GM23338 (cell line): ENCODE measurements at places on chromosomes 1 and 21.

GRCh38 chr1:94039514-94039870, 81.5 kb downstream of the ABCA4 start:
- peak; percentile 96 for DNase-seq

DNA sequence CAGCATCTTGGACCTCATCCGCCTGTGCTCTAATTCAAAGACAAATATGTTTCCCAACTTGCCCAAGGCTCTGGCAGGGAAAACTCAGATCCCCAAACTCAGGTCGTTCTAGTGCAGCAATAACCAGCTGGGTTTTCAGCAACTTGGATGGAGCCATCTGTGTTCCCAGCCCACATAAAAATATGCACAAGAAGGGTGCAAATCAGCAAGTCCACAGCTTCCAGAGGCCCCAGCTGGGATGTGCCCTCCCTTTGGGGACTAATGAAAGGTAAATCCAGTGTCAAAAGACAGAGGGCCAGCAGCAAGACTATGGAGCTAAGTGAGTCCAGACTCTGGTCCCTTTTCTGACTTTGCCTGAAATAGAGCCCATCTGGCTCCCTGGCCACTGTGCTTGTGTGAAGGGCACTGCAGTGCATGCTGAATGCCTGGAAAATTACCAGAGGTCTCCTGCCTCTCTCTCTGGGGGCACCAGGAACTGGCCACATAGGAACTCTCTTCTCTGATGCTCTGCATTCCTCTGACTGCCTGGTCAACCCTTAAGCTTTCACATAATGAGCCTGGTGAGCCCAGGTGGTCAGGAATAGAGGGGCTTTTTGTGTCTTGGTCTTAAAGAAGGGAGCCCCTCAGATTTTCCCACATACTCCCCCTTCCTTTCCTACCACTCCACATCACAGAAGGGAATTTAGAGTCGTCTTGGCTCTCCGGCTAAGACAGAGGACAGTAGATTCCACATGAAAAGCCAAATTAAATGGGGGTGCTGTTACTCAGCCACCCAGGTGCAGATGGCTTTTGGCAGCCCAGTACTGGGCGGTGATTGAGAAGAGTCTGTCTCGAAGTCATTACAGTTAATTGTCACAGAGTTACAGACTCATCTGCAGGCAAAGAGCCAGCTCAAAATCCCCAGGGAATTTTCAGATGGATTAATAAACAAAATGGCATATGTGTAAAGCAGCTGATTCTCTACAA, 88.1 kb upstream of the C1orf21 start:
- peak; percentile 23 for DNase-seq

- no peak for DNase-seq
These were observed 79.5 kb downstream of the NR5A2 start for GRCh38 chr1:200107004-200107470.

- DNase-seq, result no peak
These were observed 98.1 kb downstream of the TGFB2 start for GRCh38 chr1:218443255-218443654.

- peak; percentile 74 for DNase-seq
These were observed at the start of gene KIAA0040 for GRCh38 chr1:175192630-175193526. Gene KIAA0040 (minus strand): TSS chr1:175192776. CDS start chr1:175161013, 31,763 bp downstream.

DNA sequence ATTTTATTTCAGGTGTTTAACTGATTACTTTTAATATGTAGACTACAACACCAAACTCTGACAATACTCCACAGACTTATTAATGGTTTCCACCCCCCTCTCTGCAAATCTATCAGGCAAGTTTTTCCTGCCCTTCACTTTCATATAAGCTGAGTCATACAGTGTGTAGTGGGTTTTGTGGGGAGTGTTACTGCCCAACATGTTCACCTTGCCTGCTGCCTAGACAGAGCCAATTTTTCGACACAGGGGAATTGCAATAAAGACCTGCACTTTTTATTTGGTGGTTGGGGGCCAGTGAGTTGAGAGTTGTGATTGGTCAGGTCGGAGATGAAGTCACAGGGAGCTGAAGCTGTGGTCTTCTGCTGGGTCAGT, 119.7 kb downstream of the PPIAL4G start:
- no peak for DNase-seq

GRCh38 chr21:44533891-44534627, 5.9 kb downstream of the KRTAP10-1 start:
- DNase-seq, result no peak

DNA sequence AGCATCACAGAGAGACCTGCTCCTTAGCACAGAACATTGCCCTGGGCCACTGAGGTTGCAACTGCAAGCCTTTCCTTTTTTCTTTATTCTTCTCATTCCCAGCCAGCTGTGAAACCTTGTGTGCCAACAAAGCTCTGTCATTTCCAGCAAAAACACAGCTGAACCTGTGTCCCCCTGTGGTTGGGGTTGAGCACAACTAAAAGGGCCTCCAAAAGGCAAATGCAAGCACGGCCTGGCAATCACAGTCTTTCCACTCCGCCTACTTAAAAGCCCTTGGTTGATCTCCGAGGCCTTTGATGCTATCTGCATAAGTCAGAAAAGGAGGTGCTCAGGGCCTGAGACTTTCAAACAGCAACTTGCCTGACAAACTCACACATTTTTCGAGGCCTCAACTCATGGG, 32.7 kb downstream of the SUSD4 start:
- DNase-seq, result peak; percentile 17

DNA sequence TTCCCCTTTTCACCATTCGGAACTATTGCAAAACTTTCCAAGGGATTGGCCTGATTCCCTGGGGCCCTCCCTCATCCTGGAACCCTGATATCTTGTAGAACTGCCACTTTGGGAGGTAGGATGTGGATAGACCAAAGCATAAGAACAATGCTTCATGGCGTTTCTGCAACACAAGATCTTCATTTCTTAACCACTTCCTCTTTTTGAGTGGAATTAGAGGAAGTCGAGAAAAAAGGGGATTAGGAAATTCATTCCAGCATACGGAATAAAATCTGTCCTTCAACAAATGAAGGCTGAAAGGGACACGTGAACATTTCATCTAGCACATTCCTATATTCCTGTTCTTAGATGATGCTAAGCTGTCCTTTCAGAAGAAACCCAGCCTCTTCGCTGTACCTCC, 149.3 kb downstream of the HUNK start:
- no peak for DNase-seq

DNA sequence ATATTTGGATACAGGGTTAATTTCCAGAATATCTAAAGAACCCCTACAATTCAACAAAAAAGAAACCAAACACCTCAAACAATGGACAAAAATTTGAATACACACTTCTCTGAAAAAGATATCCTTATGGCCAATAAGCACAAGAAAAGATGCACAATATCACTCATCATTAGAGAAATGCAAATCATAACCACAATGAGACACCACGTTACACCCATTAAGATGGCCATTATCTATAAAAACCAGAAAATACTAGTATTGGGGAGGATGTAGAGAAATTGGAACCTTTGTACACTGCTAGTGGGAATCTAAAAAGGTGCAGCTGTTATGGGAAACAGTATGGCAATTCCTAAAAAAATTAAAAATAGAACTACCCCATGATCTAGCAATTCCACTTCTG, 4.9 kb downstream of the ADAM30 start:
- DNase-seq, result no peak

DNA sequence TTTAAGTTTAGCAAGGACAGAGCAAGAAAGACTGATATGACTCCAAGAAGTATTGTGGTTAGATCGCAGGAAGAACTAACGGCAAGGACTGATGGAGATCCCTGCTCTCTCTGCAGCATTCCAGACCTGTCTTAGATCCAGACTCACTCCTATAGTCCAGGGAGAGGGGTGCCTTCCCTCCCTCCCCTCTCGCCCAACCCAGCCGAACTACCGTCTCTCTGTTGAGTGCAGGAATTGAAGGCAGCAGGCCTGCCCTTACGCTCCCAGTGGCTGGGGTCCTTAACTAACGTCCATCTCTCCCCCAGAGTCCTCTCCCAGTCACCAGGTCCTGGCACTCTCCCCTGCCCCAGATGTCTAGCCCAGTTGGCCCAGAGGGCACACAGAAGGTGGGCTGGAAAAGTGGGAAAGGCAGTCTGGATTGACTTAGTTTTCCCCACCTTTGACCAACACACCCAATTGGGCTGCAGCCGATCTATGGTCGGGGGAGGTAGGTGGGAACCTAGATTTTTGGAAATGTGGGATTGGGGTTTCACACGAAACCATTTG, 1.1 kb downstream of the CRABP2 start:
- no peak for DNase-seq

DNA sequence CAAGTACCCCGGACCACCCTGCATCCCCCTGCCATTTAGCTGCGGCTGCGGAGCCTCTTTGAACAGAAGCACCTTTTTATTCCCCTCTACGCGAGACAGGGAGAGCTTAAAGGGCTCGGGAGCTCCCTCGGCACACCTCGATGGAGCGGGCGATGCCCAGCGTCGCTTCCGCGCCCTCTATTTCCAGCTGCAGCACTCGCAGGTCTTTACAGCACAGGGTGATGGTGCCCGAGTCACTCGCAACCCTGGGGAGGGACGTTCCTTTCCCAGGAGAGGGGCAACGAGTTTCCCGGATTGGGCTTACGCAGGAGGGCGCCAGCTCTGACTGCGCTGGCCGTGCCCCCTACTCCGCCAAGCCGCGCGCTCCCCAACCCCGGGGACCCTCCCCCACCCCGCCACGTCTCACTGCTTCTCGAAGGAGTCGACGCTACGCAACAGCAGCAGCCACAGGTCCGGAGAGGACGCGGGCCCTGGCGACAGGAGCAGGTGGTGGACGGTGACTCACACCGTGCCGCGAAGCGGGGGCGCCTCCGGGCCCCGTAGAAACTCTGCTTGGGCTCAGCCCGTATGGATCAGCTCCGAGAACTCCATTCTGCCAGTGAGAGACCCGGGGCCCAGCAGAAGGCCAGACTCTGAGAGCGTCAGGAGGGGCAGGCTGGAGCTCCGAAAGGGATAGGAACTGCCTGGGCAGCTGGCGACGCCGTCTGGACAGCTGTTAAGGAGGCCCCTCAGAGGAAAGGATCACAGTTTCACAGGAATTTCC, 5.8 kb upstream of the FAM167B start:
- DNase-seq, result peak; percentile 75

GRCh38 chr1:76351655-76352054, 277.1 kb downstream of the ST6GALNAC3 start:
- DNase-seq, result no peak

- DNase-seq, result no peak
These were observed 6.1 kb downstream of the LDLRAP1 start for GRCh38 chr1:25549273-25550154.

DNA sequence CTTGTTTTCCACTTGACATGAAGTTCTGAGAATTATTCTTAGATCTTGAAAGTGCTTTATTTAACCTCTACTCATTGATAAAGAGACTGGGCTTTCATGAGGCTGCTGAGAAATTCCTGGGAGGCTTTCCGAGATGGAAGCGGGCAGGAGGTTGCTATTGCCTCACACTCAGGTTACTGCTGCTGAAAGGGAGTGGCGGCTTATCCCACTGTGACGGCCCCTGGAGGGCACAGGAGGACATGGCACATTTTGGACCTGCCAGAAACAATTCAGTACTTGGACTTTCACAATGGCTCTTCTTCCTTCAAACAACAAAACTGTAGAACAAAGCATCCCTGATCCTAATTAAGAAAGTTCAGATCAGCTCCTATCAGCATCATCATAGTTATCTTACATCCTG, 16.2 kb upstream of the MARK1 start:
- DNase-seq, result peak; percentile 79

- DNase-seq, result no peak
These were observed 108.1 kb downstream of the C1orf21 start for GRCh38 chr1:184494929-184495328.

GRCh38 chr1:81681601-81682266, 119.0 kb upstream of the ADGRL2 start:
- peak; percentile 25 for DNase-seq

- no peak for DNase-seq
These were observed 30.9 kb upstream of the FCRL4 start for GRCh38 chr1:157628773-157629172.

- DNase-seq, result no peak
These were observed 38.1 kb downstream of the TRIM62 start for GRCh38 chr1:33143698-33144097.

DNA sequence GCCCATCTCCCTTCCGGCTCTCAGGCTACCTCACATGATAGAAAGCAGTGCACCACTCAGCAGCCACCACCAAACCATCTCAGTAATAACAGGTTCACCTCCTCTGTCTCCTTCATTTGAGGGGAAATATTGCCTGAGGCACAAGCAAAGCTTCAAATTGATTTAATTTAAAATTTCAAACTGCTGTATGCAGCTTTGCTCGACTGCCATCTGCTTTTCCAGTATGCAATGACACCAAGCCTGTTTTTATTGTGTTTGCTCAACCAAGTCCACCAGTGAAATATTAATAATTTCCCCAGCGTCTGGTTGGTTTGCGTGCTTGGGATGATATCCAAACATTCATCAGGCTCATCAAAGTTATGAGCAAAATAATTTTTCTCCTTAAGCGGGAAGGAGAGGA, 552.4 kb upstream of the DAB1 start:
- no peak for DNase-seq

DNA sequence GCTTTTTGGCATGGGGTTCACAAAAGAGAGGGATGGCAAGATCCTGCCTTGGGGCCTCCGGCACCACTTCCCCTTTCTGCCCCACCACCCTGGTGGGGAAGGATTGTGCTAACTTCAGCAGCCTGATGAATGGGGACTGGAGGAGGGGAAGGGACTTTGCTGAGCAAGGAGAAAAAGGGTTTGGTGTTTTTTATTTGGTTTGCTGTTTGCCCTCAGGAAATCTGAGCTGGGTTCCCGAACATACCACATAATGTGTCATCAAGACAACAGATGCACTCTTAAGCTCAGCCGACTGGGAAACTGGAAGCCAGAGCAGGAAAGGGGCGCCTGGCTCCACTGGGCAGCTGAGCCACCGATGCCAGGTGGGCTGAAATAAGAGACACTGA, 19.8 kb downstream of the OLFML2B start:
- no peak for DNase-seq

DNA sequence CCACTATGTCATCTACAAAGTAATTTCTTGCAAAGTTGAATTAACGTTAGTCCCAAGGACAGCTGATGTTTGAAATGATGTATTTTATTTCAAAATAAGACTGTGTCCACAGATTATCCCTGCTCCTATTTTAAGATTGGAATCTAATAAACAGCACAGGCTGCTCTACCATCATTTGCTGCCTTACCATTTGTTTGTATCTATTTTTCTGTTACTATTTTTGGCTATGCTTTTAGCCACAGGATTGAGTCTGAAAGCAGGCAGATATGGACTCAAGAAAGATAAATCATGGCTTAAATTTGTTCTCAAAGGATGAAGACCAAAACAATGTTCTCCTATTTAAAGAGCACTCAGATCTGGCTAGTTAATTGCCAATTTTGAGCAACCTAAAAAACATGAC, 105.3 kb downstream of the RGS2 start:
- DNase-seq, result no peak
